Natural killer cell treated with Interleukin-12 subunit alpha and Interleukin-12 subunit beta and Interleukin-15 and Interleukin-18, amount 100 ng/mL, for 72 hours (primary cell): ENCODE measurements at places on chromosomes 2 and 18. TPM values are rescaled to one million over a fixed set of nuclear protein-coding genes. Genes with fewer than 3 reads are reported as not detected.

EGR4 gene
- not detected for total RNA-seq

MAP3K19 gene
- not detected for total RNA-seq

WNT10A gene
- total RNA-seq, result not detected

ORMDL1 gene
- 94.4 TPM for total RNA-seq

GRCh38 chr2:47073641-47074040 lies 81.5 kb downstream of the STPG4 start:
- no peak for DNase-seq

DNA sequence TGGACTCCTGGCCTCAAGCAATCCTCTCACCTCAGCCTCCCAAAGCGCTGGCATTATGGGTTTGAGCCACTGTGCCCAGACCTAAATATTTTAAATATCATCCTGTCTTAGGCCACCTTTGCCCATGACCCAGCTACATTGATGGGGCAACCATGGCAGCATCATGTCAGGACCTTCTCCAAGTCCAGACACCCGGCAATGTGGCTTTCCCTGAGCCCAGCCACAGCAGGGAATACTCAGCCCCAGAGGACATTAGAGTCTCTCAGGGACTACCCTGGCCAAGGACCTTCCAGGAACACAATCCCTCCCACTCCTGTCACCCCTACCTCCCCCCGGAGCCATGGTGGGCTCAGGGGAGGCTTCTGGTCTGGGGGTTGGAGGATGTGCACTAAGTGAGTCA lies 72.8 kb downstream of the SMAD7 start:
- DNase-seq, result peak; percentile 44

DNA sequence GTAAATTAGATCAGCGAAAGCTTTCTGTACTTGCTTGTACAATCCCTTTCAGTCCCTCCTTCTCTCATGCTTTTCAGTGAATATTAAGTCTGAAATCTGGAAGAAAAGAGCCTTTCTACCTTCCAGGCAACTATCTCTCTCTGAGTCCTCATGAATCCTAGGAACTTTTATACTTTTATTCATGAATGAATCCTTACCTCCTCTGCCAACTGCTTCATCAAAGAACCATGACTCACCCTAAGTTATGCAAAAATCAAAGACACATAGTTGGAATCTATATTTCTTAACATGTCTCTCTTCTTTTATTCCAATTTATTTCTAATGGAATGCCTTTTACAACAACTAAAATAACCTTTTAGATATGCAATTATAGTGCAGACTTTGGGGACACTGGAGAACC lies 394.2 kb downstream of the CLIP4 start:
- no peak for DNase-seq

- DNase-seq, result no peak
These were observed 59.2 kb downstream of the INHBB start for GRCh38 chr2:120404941-120405758.

DNA sequence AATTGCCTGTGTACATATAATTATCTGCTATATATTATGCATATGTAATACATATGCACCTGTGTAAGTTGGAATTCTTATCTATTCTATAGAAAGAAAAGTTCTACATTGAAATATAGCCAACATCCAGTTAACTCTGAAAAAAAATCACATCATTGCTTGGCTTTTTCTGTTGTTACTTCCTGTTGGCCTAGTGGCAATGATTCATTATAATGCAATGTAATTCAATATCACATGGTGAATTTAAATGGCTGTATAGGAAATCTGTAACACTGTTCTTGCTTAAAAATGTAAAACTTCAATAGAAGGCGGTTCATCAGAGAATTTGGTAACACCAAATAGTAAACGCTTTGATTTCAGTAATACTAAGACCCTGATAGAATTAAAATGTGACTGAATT lies 44.5 kb upstream of the MAP4K3 start:
- no peak for DNase-seq

DNA sequence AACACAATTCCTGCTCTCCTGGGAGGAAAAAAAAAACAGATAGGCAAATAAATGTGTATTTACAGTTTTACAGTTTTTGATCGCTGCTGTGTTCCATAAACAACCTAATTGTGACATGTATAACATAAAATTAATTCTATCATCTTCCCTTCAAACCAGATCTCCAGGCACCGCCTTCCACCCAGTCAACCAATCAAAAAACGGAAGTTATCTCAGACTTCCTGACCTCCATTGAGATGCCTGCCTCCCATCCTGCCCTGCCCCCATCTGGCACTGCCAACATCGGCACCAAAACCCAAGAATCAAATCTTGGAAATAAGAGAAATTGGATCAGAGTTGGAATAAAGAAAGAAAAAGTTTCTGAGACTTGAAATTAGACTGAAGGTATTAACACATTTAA lies 3.1 kb upstream of the RIOK3 start:
- no peak for DNase-seq

GRCh38 chr2:110997331-110998045 lies 123.2 kb upstream of the BCL2L11 start:
- no peak for DNase-seq

DNA sequence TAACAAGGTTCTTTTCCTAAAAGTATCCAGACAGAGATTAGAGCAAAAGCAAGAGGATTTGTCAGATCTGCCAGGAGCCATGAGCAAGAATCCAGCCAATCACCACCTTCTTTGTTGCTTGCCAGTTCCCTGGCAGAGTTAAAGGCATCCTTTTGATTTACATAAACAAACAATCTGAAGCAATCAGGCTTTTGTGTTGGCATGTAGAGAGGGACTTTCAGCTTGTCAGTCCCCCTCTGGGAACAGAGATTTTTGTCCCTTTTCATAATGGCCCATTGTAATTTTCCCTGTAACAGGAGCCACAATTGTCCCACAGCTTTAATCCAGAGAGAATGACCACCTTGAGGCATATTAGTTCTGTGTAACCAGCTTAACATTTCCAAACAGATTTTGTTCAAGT lies at the start of gene ERMN:
ERMN (minus strand) TSS at position 39 of the 400 bp plus-strand sequence. CDS start 182 bp downstream, outside the sequence.
- no peak for DNase-seq

- no peak for DNase-seq
These were observed 1.5 kb upstream of the WNT6 start for GRCh38 chr2:218858138-218858445.

DNA sequence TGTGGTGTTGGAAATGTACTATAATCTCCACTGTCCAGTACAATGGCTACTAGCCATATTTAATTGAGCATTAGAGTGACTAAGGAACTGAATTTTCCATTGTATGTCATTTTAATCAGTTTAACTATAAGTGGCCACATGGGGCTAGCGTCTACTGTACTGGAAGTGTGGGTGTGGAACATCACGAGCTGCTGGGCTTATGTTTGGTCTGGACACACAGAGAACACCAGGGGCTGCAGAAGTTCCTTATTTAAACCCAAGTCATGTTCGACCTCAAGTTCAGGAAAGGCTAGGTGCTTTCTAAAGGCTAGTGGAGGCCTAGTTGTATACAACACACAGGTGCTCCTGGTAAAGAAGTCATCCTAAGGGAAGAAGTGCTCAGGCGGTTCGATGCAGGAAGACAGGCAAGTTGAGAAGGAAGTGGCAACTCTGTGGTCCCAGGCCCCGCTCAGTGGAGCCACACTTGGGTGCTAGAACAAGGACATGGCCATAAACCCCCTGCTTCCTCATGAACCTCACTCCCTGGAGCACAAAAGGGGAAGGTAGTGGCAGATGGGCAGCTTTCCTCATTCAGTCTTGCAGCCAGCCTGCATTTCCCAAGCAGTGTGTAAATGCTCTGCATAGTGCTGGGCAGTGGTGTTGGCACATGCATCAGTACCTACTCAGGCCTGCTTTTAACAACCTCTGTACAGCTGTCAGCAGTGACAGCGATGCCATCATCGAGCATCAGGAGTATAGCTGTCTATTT lies 13.3 kb downstream of the LGALSL start:
- no peak for DNase-seq

- DNase-seq, result no peak
These were observed 808.2 kb downstream of the SUCLG1 start for GRCh38 chr2:83650898-83651297.

DNA sequence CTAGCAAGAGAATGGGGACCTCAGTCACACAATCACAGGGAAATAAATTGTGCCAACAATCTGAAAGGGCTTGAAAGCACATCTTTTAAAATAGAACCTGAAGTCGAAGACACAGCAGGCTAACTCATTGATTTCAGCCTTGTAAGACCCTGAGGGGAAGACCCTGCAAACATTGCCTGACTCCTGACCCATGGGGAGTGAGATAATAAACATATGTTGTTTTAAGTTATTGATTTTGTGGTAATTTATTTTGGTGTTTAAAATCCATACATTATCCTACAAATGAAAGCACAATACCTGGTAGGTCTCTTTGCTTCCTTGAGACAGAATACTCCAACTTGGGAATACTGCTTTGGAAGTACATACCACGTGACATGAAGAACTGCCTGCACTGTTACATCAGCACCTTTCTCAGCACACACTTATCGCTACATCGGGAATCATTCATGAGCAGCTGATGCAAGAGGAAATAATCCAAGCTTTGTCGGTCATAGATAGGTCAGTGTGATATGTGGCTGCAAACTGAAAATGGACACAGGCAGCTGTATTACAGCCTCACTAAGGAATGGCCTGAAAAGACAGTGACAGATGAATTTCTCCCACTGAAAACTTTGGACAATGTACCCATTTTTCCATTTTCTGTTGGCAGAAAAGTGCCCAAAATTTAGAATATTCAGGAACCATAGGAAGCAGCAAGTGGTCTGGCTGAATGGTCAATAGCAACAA lies 494.5 kb upstream of the MAP2 start:
- no peak for DNase-seq
